Fibroblast of skin of right biceps (primary cell): ENCODE measurements at places on chromosomes 3 and 15.

DNA sequence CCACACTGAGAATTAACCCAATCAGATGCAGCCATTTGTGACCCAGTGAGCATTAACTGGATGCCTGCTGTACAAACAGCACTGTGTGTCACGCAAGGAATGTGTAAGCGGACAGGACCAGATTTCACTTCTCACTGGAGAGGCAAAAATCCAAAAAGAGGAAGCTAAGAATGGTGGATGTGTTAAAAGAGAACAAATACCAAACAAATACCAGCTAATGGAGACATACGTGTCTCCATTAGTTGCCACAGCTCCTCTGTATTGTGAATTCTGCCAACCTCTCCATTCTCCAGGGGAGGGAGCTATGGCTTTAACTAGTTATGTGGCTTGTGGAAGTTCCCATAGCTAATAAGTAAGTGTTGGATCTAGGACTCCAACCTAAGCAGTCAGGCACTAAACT, 2.6 kb downstream of the LTF start:
- DNase-seq, result no peak

DNA sequence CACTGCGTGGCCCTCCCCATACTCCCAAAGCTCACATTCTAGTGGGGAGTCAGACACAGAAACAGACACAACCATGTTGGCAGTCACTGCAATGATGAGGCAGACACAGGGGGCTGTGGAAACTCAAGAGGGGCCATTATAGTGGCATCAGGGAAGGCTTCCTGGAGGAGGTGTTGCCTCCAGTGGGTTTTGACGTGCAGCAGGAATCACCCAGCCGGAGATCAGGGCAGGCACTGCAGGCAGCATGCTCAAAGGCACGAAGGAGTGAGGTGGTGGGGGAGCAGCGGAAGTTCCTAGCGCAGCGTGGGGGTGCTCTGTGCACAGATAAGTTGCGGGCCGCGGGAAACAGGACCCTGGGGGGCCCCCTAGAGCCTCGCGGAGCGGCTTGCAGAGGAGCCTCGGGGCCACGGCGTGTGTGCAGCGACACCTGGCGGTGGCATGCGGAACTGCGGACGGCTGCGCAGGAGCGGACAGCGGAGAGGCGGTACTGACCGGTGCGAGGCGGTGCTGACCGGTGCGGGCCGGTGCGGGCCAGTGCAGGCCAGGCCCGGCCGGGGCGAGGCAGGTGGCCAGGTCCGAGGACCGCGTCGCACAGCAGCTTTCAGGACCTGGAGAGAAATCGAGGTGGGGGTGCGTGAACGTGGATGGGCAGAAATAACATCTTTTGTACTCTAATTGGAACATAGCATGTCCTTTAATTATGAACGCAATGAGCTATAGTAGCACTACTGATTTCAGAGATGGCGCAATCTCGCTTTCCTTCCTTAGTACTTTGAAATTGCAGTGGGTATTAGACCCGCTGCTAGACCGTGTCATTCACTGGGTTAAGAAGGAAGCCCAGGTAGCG, 101.5 kb downstream of the FBLN2 start:
- peak; percentile 75 for DNase-seq

GRCh38 chr3:117479095-117479494, 769.5 kb downstream of the TUSC7 start:
- DNase-seq, result no peak

DNA sequence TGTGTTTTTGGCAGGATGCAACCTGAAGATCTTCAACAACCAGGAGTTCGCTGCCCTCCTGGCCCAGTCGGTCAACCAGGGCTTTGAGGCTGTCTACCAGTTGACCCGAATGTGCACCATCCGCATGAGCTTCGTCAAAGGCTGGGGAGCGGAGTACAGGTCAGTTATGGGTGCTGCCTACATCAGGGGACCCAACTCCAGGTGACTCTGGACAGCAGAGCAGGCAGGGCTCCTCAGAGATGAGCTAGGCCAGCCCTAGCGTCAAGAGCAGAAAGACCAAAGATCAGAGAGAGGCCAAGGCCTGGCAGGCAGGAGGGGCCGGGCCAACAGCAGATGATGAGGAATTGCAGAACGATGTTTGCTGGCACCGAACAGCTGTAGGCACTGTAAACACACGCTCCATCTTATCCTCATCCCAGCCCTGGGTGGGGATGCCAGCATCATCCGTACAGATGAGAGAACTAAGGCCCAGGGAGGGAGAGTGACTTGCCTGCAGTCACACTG, 67.1 kb downstream of the AAGAB start:
- DNase-seq, result no peak

- no peak for DNase-seq
Observed at GRCh38 chr3:13139471-13140065, 66.3 kb upstream of the IQSEC1 start.

GRCh38 chr15:71043373-71043772, 71.9 kb upstream of the THSD4 start:
- DNase-seq, result peak; percentile 74

DNA sequence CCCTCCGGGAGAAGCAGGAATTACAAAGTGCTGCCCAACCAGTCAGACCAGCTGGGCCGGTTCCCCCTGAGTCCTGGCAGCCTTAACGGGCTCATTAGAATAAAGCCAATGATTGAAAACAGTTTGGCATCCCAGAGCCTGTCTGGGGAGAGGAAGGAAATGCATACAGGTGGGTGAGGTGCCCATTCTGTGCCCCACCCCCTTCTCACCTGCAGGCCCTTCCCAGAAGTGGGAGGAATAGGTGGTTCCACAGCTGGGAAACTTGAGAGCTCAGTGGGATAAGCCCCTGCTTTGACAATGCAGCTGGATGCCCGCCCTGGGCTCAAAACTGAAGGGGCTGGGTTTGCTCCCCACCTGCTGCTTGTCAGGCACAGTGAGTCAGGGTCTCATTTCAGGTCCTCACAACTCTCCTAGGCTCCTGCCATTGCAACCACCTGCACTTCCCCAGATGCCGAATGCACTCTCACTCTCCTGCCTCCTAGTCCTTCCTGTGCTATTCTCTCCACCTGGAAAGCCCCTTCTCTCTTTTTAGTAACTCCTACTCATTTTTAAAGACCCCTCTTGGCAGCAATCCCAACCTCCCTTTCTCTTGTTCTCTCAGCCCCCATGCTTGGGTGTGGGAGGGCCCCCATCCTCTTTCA, 5.5 kb upstream of the BUB1B start:
- DNase-seq, result no peak

GRCh38 chr3:161253711-161254110, 32.6 kb downstream of the NMD3 start:
- no peak for DNase-seq

DNA sequence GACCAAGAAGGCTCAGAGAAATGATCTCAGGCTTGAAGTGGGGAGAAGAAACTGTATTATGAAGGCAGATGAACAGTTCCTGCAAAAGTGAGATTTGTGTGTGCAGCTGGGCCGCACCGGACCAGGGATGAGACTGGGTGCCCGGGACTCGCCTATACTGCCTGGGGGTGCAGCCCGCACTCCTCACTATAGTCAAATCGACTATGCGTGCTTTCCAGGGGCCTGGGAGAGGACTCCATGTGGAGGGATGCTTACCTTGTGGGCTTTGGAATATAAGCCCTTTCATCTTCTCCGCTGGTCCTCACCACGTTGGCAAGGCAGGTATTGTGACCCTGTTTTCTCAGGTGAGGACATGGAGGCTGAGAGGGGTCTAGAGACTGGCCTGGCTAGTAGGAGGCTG, 32.9 kb upstream of the APOD start:
- DNase-seq, result no peak

DNA sequence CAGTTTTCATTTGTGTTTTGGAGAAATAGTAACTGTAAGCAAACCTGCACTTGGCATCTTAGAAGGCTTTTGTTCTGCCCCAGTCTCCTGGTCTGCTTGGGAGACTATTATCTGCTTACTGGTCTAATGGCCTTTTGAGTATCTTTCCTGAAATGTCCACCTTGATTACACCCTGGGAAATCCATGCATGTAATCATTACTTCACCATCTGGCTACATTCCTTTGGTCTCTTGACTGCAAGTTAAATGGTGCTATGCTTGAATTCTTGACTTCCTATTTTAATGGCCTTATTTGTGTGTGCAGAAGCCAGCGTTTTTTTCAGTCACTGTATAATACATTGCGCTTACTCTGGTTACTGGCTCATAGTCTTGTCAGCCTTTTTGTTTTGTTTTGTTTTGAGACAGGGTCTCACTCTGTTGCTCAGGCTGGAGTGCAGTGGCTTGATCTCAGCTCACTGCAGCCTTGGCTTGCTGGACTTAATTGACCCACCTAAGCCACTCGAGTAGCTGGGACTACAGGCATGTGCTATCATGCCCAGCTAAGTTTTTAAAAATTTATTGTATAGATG, 30.0 kb downstream of the CHD2 start:
- peak; percentile 33 for DNase-seq

DNA sequence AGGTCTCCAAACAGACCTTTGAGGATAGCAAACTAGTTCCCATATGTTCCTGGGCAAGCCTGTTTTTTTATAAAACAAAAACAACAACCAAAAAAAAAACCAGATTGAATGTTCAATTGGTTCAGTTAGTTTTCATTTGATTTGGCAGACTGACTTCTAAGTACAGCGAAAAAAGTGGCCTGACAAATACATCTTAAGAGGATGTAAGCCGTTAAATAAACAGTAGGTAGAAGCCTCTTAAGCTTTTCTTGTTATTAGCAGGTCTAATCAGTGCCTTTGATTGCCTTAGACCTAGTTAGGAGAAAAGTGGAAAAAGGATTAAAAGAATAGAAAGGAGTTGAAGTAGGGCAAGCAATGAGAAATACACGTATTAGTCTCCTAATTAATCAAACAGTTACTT, 13.2 kb downstream of the TSC22D2 start:
- no peak for DNase-seq

- DNase-seq, result no peak
Observed at GRCh38 chr3:14950274-14950673, 2.9 kb downstream of the NR2C2 start.

DNA sequence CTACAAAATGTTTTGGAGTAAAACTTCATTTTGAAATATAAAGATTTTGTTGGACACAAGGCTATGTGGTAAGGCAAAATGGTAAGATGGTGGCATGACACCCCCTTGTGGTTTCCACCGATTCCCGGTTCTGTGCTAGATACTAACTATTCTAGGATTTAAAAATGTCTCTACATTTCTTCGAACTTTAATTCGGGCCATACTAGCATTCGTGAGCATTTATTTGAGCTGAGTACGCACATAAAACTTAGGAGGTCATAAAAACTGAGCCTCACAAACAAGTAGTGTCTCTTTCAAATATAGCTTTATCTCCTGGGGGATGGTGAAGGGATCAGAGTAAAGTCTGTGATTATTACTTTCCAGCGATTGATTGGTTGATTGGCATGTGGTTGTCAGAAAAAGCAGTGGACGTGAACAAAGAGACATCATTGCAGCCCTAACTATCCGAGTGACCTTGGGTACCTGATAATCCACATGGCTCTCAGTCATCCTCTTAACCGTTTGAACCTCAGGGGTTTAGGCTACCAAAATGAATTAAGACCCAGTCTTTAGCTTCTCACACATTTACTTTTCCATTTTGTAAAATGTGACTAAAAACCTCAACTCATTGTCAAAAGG, 1.1 kb upstream of the ZNF639 start:
- peak; percentile 53 for DNase-seq

GRCh38 chr3:43025423-43025822, 46.3 kb downstream of the GASK1A start:
- DNase-seq, result no peak

GRCh38 chr15:90174140-90174875, 26.8 kb upstream of the SEMA4B start:
- DNase-seq, result no peak

DNA sequence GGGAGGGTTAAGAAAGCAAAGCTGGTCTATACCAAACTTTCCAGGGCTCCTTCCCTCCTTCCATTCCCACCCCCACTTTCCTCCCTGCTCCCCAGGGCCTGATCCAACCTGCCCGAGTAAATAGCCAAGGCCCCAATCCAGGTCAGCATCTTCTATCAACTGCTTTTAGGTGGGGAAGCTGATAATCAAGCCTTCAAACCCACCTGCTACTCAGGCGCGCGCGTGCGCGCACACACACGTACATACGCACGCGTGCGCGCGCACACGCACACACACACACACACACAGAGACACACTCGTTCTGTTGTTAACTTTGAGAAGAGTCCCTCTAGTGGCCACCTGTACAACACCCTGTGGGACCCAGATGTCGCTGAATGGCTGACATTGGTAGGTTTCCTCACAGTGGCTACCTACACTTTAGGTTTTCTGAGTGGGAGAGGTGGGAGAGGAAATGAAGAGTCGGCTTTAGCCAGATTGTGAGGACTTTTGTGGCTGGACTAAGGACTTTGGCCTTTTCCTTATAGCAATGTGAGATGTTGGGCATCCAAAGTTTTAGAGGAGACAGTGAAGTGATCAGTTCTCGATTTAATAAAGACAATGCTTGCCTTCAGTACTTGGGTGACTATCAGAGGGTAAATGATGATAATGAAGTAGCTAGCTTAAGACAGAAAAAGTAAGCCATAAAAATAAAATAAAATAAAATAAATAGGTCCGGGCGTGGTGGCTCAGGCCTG, 179.9 kb upstream of the C2CD4B start:
- DNase-seq, result peak; percentile 78

DNA sequence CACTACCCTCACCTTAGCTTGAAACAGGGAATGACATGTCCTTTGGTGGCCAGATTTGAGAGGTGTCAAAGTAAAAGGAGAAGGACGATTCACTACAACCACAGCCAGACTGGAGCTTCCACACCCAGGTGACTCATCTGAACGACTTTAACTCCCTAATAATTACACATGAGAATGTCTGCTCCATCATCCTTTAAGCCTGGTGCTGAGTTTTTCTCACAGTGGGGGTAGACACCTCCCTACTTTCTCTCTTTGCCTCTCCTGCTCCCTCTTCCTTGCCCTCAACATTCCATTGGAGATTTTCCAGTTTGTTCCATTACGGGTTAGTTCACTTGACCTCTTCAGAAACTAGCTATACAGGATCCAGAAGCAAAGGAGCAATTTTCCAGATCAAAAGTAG, 154.3 kb upstream of the BHLHE40 start:
- peak; percentile 93 for DNase-seq

DNA sequence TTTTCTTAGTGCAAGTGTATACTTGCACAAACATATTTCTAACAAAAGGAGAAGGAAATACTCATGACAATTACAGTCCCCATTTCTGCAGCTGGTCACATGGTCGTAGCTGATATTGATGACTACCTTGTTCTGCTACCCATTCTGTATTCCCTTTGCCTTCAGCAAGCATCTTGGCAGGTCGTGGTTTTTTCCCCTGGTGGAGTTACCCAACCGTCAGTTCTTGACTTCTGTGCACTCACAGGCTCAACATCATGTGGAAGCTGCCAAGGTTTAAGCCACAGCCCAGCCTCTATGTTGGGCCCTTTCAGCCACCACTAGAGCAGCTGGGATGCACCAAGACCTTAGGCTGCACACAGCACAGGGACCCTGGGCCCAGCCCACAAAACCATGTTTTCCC, 56.1 kb downstream of the VGLL3 start:
- no peak for DNase-seq

GRCh38 chr3:71189480-71189879, 394.0 kb downstream of the FOXP1 start:
- DNase-seq, result peak; percentile 58
